ENCODE measurements at places on chromosomes 16 and 17.
A peak's percentile ranks its signal among the peaks of the same experiment; 100 is the strongest.

GRCh38 chr17:20174588-20175265 is 165.6 kb downstream of the SPECC1 start:
- no peak overlapping the region for H3K4me3 ChIP-seq
- H3K36me3 ChIP-seq = no peaks in the 10 kb centered on the region
- DNase-seq = no peak
- H3K27ac ChIP-seq = no peak overlapping the region
- no peaks in the 10 kb centered on the region for H3K4me1 ChIP-seq
- no peaks in the 10 kb centered on the region for H3K27me3 ChIP-seq

DNA sequence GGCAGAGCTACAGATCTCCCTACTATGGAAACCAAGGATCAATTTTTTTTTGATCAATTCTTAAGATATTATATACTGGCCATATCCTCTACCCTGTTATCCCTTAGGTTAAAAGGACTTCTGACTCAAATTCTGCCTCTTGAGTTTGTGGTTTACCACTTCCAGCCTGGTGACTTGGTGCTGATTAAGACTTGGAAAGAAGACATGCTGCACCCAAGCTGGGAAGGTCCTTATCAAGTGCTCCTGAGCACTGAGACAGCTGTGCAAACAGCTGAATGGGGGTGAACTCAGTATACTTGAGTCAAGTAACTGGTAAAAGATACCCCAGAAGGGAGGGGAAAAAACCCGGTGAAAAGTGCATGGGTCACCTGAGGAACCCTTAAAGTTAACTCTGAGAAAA is 20.5 kb upstream of the SPACA3 start:
- no peaks in the 10 kb centered on the region for H3K36me3 ChIP-seq
- no peaks in the 10 kb centered on the region for H3K27me3 ChIP-seq
- peaks cover 8% of the 10 kb centered on the region for H3K4me1 ChIP-seq
- no peak overlapping the region for H3K4me3 ChIP-seq

DNA sequence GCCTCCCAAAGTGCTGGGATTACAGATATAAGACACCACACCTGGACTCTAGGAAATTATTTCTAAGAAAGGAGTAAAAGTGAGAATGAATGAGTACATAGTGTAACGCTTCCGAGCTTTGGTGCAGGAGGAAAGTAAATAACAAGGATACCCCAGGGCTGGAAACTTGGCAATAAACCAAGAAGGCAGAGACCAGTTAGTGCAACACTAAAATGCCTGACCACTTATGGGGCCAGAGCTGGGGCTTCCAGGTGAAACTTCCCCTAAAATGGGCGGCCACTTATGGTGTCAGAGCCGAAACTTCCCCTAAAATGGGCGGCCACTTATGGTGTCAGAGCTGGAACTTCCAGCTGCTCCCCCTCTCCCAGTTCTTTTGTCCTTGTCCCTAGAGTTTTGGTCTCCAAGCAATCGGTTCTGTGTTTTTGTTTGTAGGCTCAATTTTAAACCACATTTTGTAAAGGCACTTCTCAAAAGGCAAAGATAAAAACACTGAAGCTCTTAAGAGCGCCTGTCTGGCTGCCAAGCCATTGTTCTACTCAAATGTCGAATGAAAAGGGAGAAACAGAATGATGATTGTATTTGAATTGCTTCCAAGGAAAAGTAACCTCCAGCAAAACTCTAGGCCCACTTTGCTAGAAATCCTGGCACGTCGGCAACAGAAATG is 63.9 kb downstream of the NXN start:
- no peak for DNase-seq
- peaks cover 23% of the 10 kb centered on the region for H3K4me1 ChIP-seq
- H3K27ac ChIP-seq = peak overlapping the region; percentile 54
- no peaks in the 10 kb centered on the region for H3K36me3 ChIP-seq
- H3K27me3 ChIP-seq = no peaks in the 10 kb centered on the region
- H3K4me3 ChIP-seq = no peak overlapping the region

- no peaks in the 10 kb centered on the region for H3K36me3 ChIP-seq
- no peak for DNase-seq
- no peak overlapping the region for H3K4me3 ChIP-seq
- no peak overlapping the region for H3K27ac ChIP-seq
- no peaks in the 10 kb centered on the region for H3K27me3 ChIP-seq
These were observed 65.1 kb downstream of the GP2 start for GRCh38 chr16:20262248-20262647.

DNA sequence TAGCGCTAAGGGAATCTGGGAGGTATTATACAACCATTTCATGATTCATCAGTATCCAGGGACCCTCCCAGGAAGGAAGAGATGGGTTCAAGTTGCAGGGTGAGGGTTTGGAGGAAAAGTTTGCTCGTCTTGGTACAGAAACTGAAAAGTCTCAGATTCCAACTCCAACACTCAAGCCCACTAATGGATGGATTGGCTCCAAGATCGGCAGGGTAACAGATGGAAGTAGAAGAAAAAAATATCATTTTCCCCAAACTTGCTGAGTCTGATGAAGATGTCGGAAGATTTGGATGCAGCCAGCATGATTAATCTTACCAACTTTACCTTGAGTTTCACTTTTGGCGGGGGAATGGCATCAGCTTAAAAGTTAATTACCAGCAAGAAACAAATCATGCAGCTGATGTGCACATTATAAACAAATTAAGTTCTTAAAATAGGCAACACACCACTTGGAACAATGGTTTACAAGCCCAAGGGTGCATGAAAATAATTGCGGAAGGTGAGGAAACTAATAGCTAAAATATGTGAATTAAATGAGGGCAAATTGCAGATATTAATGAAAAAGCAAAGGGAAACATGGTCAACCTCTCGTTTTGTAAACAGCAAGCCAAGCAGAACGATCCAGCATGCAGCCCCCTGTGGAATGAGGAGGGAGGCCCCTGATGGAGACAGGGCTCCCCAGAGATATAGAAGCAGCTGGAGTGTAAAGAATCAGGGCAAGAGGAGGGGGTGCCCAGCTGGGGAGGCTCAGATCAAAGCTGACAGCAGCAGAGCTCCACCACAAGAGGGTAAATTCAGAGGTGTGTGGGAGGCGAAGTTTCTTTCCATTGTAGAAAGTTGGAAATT is 44.1 kb upstream of the GRIN2A start:
- H3K27ac ChIP-seq = no peak overlapping the region
- H3K36me3 ChIP-seq = no peaks in the 10 kb centered on the region
- H3K27me3 ChIP-seq = peaks cover 12% of the 10 kb centered on the region
- H3K4me3 ChIP-seq = no peak overlapping the region
- H3K4me1 ChIP-seq = no peaks in the 10 kb centered on the region

GRCh38 chr16:77723108-77723514 is 797 bp downstream of the NUDT7 start:
- no peaks in the 10 kb centered on the region for H3K36me3 ChIP-seq
- no peak for DNase-seq
- H3K4me3 ChIP-seq = peak overlapping the region; percentile 84
- H3K27ac ChIP-seq = peak overlapping the region; percentile 92

DNA sequence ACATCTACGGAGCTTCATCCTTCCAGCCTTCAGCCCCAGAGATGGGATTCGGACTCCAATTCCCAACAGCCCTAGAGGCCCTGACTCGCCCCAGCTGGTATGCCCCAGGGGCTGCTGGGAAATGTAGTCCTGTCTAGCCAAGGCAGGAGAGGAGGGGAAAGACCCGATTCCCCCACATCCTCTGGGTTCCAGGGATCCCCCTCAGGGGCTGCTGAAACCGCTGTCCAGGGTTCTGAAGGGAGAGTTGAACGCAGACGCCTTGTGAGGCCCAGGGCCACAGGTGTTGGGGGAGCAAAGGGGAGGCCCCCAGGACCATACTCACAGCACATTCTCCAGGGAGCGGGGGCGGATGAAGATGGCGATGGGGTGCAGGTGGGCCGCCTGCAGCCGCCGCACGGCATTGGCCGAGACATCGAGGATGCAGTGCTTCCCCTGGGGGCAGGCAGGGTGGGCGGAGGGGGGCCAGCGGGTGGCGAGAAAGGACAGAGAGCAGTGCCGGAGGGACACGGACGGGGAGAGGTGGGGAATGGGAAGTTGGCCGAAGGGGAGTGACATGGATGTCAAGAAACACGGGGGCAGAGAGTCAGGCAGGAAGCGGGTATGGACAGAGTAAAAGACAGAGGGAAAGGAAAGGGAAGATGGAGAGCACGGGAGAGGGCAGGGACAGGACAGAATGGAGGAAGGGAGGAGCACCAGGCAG is 12.6 kb upstream of the ASGR1 start:
- H3K4me1 ChIP-seq = no peaks in the 10 kb centered on the region
- peak; percentile 57 for DNase-seq
- no peak overlapping the region for H3K27ac ChIP-seq

- H3K27ac ChIP-seq = no peak overlapping the region
- no peak overlapping the region for H3K4me3 ChIP-seq
- no peaks in the 10 kb centered on the region for H3K27me3 ChIP-seq
These were observed 48.3 kb downstream of the ATP2C2 start for GRCh38 chr16:84416407-84417321.

DNA sequence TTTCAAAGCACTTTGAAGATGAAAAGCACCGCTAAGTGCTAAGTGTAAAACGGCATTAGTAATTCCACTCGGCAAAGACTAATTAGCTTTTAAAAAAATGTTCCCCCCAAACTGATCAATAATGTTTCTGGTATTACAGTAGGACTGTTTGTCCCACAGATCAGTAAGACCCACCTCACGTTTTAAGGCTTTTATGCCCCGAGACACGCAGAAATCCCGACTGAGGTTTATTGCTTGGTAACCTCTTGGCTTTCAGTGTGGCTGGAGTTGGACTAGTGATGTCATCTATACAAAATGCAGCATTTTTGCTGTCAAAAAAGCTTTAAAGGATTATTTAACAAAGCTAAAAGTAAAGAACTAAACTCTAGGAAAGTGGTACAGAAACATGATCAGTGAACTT is 414.6 kb upstream of the PSMD7 start:
- no peak overlapping the region for H3K4me3 ChIP-seq
- no peaks in the 10 kb centered on the region for H3K36me3 ChIP-seq
- no peak for DNase-seq
- H3K27ac ChIP-seq = no peak overlapping the region
